ENCODE measurements at places on chromosomes 12 and 14.

DNA sequence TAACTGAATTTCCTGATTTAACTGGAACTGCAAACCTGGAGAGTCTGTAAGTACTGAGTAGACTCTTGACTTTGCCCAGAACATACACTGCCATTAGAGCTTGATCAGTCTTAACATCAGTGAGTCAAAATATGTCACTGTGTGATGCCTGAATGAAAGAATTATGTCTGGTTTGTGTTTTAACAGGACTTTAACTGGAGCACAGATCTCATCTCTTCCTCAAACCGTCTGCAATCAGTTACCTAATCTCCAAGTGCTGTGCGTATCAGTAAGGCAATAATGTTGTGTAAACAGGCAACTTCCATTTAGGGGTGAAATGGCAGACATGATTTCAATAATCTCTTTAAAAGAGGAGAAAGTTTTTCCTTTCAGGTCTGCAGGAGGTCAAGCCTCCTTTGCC, 97.0 kb downstream of the ZFC3H1 start:
- no peak for DNase-seq

DNA sequence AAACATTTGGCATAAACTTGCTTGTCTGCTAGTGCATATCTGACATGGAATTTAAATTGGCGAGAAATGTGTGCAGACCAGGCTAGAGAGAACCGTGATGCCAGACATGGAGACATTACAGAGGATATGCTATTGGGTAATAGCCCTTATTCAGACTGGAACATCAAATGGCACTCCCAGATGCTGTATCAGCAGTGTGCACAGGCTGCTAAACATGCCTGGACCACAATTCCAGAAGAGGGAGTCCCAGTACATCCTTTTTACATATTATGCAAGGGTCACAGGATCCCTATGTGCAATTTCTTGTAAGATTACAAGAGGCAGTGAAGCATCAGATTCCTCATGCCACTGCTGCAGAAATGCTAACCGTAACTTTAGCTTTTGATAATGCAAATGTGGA, 354.5 kb upstream of the FOXG1 start:
- no peak for DNase-seq

DNA sequence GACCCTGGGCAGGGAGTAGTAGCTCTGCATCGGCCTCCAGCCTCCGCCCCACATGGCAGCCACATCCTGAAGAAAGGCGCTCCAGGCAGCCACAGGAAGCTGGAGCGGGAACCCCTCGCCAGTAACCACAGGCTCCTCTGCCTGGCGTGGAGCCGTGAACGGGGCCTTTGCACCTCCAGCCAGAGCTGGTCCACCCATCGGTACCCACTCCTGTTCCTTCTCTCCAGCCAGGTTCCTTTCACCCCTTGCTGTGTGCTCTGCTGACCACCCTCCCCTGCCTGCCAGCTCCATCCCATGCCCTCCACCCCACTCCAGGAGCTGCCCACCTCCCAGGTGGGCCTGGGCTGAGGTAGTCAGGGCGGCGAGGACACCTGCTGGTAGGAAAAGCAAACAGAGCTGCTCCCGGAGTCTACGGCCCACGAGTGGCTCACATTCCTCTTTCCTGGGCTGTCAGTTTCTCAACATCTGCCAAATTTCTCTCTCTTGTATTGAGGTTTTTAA, 2.7 kb downstream of the TGFB3 start:
- DNase-seq, result peak; percentile 36

GRCh38 chr14:90554341-90554740, 157.5 kb downstream of the CALM1 start:
- no peak for DNase-seq

- no peak for DNase-seq
Measured at GRCh38 chr12:102533483-102534215, 53.3 kb upstream of the IGF1 start.

- no peak for DNase-seq
Measured at GRCh38 chr14:82647088-82647810, 1113.6 kb upstream of the SEL1L start.
